ENCODE measurements at places on chromosomes 2 and 18.

DNA sequence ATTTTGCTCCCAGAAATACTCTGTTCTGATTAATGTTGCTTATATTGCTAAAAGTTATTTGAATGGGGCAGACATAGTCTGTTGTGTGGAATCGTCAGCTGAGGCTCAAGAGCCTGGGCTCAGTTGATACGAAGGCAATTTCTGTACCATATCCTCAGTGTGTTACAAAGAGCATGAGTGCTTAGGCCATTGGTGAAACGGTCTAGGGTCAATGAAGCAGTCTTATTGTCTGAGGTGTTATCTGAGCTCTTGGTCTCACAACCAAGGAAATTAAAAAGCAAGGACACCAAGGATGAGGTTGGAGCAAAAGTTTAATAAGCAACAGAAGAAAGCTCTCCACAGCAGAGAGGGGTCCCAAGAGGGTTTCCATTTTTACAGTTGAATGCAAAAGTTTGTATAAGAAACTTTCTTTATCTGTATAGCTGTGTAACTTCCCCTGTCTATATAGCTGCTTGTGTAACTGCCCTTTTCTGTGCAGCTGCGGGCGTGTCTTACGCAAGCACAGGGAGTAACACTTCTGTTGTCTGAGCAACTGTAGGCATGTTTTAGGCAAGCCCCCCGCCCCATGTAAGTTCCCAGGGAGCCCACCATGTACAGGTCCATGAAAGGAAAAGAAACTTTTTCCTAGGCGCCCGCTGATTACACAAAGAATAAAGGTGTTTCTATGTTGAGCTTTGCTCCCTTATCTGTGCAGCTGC lies 40.6 kb upstream of the DSC1 start:
- DNase-seq = no peak

- no peak for DNase-seq
Measured at GRCh38 chr2:168639441-168639898, 163.0 kb upstream of the NOSTRIN start.

DNA sequence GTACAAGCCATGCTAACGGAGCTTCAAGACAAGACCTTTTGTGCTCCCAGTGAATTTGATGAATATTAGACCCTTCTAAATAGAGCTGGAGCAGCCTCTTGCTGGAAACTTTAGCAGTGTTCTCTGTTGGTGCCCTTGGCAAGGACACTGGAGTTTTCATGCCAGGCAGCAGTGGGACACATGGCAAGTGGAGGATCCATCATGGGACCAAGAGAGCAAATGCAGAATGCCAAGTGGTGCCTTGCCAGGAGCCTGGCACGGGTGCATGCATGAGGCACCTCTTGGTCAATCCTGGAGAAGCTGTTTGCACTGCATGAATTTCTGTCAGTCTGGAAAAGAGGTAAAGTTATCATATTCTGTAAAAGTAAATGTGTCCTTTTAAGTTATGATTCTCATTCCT lies 59.1 kb downstream of the NETO1 start:
- no peak for DNase-seq

GRCh38 chr2:23361152-23361551 lies 23.8 kb upstream of the KLHL29 start:
- DNase-seq = no peak

GRCh38 chr2:113858764-113859163 lies 31.1 kb upstream of the ACTR3 start:
- DNase-seq = peak; percentile 69

- no peak for DNase-seq
Measured at GRCh38 chr18:75742516-75742915, 315.0 kb upstream of the SMIM21 start.

DNA sequence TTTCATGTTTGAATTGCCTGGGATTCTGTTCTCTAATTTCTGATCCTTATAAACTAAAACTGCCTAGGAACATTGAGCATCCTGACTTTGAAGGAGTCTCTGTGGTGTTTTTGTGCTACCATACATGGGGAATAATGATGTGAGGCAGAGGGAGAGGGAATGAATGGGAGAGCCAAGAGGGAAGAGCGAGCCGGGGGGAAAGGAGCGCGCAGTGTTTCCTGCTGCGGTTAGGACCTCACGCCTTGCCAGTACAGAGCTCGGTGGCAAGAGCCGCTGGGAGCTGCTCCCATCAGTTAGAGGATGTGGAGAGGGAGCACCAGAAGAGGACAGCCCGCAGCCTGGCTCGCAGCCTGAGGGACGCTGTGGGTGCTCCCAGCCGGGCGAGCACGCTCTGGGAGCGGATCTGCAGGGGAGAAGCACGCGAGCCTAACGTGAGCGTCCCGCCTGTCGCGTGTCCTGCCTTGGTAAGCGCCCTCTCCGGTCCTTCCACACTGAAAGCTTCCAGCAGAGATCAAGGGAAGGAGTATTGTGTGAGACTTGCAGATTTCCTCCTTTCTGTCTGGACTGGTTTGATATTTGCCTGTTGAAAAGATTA lies 114.7 kb downstream of the FAM210A start:
- no peak for DNase-seq

DNA sequence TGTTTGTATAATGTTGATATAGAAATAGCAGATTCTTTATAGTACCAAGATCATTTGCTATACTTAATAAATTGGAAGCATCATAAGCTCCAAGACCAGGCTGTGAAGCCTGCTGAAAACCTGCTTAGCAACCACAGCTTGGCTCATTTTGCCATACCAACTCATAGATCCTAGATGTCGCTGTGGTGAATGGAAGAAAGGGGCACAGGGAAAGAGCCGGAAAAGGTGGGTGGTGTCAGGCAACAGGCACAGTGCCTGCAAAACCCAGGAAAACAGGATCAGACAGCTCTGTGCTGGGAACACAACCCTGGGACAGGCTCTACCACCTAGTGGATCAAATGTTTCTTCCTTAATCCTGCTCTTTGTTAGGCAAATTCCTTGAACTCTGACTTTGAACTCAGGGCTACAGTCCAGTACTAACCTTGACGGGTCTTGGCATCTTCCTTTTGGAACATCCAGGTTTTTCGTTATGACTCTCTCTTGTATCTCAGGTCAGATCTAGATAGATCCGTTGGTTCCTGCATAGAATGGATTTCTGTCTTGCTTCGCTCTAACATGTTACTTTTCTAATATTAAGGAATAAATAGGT lies 31.6 kb downstream of the TWSG1 start:
- no peak for DNase-seq

DNA sequence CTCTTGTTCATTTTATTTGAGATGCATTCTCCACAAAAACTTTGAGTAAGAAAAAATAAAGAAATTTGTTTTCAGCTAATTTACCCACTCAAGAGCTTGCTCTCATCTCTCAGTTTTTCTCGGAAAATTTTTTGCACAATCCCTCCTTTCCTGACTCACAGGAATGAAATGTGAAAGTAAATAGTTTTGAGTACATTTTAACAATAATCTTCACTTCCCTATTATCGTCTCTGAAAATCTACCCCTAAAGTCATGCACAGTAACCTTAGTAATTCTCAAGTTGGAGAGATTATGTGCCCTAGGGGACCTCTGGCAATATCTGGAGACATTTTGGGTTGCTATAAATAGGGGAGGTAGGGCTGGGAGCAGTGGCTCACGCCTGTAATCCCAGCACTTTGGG lies 2.6 kb downstream of the CYB5A start:
- no peak for DNase-seq

DNA sequence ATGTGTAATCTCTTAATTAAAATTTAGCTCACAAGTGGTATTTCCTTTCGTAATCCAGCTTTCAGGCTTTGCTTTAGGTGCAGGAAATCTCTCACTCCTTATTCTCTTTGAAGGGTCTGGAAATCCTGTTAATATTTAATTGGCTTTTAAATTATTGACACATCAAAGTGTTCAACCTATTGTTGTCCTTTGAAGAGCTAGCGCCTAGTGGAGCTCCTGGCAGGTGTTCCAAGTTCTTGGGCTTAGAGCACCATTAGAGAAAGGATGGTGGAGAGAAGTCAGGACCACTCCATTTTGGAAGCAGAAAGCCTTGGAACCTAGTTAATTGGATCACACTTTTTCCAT lies 92.4 kb downstream of the CABLES1 start:
- DNase-seq = no peak

GRCh38 chr18:74528478-74528877 lies 5.8 kb upstream of the CNDP1 start:
- no peak for DNase-seq

DNA sequence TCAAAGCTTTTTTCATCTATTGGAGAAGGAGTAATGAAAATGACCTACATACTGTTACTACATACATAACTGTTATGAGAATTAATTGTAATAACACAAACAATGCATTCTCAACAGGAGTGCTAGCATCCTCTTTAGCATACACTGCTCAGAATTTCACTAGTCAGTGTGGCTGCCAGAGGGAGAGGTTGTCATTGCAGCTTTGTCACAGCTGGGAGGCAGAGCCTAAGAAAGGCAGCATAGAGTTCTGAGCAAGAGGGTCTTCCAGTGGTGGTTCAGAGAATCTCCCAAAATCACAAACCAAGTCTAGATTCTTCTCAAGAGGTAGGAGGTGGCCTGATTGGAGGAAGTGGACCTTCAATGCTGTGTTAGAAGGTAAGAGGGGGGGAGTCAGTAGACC lies 286.7 kb upstream of the CYRIA start:
- no peak for DNase-seq

GRCh38 chr2:236369661-236370062 lies 105.5 kb upstream of the ASB18 start:
- DNase-seq = no peak

DNA sequence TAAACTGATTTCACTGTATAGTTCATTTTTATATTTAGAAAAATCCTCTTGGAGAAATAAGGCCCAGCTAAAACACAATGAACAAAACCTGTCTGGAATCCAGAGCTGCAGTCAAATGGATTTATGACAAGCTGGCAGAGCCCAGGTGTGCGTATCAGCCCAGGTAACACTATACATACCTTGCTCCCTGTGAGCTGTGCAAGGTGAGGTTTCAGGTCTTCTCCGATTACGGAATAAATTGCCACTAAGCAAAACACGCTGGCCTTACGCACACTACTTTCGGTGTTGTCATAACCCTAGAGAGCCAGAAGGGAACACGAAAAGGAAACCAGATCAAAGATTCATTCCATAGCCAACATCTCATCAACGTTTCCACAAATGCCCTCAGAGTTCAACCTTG lies 61.9 kb upstream of the TFCP2L1 start:
- DNase-seq = no peak

- no peak for DNase-seq
Measured at GRCh38 chr18:47985866-47986265, 55.4 kb upstream of the SMAD2 start.

GRCh38 chr2:38818565-38818964 lies 40.6 kb downstream of the GEMIN6 start:
- DNase-seq = no peak

- no peak for DNase-seq
Measured at GRCh38 chr2:110958346-110959119, 162.2 kb upstream of the BCL2L11 start.

- no peak for DNase-seq
Measured at GRCh38 chr18:35291166-35291565, 1.1 kb upstream of the ZSCAN30 start.

GRCh38 chr2:217735899-217736298 lies 266.9 kb downstream of the TNS1 start:
- no peak for DNase-seq

GRCh38 chr2:109699646-109700045 lies 85.5 kb downstream of the SOWAHC start:
- DNase-seq = no peak

DNA sequence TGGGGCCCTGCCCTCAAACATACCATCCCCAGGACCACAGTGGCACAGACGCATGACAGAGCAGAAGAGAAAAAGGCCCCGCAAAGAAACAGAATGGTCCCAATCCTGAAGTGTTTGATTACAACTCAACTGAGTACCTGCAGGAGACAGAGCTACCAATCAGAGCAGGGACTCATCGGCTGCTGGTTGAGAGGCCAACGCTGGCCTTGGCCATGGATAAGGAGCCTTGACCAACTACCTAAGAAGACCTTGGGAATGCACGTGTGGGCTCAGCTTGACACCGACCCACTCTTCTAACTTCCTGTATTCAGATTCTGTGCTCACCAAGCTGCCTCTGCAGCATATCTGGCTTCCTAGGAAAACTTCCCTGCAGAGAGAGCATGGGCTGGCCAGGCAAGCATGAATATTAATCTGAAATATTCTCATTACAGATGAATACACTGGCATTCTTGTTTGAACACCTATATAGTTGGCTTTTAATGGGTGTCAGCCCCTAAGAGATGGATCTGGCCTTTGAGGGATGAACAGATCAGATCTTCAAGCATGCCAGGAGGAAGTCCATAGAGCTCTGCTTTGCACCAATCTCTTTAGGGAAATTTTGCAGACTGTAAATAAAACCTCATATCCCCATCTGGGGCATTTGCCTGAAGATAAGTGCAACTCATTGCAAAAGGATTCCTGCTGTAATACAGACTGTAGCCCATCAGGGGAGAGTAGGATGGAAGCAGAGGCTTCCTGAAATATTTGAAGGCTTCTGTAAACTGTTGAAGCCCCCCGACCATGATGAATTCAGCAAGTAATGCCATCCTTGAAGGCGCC lies 135.4 kb downstream of the BCL2 start:
- DNase-seq = no peak

DNA sequence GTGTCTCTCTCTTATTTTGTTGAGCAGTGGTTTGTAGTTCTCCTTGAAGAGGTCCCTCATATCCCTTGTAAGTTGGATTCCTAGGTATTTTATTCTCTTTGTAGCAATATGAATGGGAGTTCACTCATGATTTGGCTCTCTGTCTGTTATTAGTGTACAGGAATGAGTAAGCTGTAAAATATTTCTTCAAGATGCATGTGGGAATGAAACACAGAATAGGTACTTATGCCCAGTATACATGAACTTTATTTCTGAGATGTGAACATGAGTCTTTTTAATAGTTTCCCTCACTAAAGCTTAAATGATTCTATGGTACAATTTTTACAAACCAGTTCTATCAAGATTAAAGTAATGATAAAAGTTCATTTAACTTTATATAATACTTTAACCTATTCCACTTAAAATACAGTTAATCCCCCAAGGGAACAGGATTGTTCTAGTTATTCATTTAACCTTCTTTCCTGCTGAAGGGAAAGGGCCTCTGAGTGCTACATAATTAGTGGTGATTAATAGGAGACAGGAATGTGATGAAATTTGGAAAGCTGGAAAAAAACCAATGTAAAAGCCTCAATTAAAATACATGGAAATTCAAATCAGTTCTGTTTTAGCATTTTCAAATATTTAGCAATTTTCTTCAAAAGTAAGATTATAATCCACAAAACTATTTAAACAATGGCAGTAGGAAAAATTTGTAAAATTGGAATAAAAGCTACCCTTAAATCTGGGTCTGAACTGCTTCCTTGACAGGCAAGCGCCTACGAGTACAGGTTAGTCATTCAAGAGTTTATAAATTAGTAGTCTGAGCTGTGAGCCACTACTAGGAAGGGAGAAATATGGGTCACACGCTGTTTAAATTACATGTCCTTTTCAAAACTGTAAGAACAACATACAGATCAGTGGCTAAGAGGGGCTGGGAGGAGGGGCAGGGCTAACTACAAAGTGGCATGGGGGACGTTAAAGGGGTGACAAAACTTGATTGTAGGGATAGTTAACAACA lies 28.9 kb downstream of the SPIRE1 start:
- DNase-seq = no peak

GRCh38 chr2:235493775-235494715 lies at the start of gene AGAP1:
TSS of gene AGAP1 (plus strand) at chr2:235494043.
- DNase-seq = peak; percentile 84

GRCh38 chr2:128291161-128291843 lies 27.4 kb downstream of the HS6ST1 start:
- no peak for DNase-seq

- DNase-seq = peak; percentile 88
Measured at GRCh38 chr2:23480957-23481797, 96.2 kb downstream of the KLHL29 start.
